ENCODE measurements at places on chromosomes 5 and 9. TPM values are rescaled to one million over a fixed set of nuclear protein-coding genes. Genes with fewer than 3 reads are reported as not detected.

- no peak for DNase-seq
Observed at GRCh38 chr9:108913391-108913790, 20.5 kb downstream of the ELP1 start.

DNA sequence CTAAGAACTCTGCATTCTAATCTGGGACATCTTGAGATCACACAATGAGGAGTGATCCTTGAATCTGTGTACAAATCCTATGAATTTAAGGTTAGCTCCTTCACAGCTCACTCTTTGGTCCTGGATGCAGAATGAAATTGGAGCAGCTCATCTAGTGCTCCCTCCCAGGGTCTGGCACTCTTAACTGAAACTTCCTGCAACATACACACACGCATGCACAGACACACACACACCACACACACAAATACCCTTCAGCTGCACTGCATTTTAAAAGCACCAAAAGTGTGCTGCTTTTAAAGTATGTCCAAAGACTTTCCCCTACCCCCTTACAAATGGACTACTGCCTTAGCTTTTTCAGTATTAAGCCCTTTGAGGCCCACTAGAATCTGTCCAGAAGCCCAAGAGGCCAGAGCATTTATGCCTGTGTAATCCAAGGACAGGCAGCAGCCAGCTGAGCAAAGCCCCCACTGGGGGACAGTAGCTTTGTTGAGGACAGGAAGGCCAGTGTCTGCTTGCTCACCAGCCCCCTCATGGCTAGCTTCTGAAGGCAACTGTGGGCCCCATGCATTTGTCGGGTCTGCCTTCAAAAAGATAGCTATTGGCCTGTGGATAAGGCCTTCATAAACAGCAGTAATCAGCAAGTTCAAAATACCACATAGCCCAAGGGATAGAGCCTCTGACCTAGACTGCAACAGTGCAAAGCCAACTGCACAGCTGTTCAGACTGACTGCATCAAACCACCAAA, 43.6 kb downstream of the CDO1 start:
- no peak for DNase-seq

DNA sequence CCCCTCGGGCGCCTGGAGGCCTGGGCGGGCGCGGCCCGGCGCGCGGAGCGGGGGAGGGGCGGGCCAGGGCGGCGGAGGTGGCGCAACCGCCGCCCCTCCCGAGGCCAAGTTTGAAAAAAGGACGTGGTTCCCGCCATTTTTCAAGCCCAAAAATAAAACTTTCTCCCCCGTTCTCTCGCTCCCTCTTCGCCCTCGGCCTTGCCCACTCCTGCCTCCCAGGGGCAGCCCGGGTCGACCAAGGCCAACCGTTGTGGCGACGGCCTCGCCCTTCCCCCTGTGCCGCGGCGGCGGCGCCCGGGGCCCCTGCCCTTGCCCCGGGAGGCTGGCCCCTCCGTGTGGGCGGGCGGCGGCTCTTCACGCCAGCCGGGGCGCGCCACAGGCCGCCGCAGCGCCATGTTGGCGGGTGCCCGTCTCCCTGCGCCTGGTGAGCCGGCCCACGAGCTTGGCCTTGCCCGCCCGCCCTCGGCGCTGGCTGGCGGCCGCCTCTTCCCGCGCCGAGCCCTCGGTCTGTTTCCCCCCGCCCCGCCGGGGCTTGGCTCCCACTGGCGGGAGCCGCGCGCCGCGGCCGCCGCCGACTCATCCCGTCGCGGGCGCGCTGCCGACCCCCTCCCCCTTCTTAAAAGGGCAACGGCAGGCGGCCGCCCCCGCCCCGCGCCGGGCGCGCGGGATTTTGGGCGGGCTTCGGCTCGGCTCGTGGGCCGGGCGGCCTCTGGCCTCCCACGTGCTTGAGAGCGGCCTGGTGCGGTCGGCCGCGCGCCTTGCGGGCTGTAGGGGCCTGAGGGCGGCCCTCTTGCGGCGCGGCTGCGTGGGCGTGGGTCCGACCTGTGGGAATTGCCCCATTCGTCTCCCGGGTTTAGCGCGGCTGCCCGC, 1.3 kb downstream of the ANP32B start:
- peak; percentile 85 for DNase-seq

DNA sequence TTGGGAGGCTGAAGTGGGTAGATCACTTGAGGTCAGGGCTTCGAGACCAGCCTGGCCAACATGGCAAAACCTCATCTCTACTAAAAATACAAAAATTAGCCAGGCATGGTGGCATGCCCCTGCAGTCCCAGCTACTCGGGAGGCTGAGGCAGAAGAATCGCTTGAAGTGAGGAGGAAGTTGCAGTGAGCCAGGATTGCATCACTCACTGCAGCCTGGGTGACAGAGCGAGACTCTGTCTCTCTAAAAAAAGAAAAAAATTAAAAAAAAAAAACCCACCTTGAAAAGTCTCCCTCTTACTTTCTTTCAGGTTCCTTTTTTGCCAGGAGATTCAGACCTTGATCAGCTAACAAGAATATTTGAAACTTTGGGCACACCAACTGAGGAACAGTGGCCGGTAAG, 34.2 kb downstream of the CDK7 start:
- DNase-seq: no peak

GRCh38 chr9:85425153-85425611, 316.6 kb downstream of the AGTPBP1 start:
- peak; percentile 71 for DNase-seq

DNA sequence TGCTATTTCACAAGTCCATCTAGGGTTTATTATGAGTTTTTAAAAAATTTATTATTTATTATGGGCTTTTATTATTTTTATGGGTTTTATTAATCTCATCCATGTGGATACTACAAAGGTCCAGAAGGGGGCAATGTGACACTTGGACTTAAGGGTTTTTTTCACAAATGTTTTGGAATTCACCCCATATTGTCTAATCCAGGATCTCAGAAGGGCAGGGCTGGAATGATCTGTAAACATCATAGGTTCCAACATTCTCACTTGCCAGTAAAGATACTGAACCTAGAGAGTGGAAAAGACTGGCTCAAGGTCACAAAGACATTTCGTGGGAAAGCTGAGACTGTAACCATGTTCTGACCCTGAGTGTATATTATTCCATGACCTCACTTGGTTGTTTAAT, 35.6 kb downstream of the NIM1K start:
- DNase-seq: no peak

DNA sequence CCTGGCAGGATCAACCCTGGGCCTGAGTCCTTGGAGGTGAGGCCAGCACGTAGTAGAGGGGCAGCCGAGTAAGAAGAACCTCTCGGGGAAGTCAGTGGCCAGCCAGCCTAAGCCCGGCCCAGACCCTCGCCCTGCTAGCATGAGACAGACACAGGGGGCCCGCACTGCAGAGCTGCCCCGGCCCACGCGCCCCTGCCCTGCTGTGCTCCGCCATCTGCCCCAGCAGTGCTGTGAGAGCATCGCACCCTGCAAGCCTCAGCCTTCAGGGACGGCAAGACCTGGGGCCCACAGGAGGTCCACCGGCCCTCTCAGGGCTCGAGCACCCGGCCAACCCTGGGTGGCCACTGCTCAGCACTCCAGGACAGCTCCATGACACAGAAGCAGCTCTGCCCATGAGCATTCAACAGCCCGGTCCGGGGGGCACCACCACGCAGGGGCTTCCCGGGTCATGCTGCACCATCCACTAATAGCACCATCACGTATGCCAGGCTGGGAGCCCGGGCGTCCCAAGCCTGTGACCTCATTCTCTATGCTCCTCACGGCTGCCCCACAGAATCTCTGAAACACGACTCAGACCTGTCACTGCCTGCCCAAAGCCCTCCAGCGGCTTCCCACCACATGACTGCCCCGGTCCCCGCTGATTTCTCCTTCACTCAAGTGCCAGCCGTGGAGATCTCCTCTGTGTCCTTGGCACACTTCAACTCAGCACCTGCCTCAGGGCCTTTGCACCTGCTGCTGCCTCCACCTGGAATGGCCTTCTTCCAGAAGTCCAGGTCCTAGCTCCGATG, 38.1 kb downstream of the ADAMTS2 start:
- DNase-seq: no peak

DNA sequence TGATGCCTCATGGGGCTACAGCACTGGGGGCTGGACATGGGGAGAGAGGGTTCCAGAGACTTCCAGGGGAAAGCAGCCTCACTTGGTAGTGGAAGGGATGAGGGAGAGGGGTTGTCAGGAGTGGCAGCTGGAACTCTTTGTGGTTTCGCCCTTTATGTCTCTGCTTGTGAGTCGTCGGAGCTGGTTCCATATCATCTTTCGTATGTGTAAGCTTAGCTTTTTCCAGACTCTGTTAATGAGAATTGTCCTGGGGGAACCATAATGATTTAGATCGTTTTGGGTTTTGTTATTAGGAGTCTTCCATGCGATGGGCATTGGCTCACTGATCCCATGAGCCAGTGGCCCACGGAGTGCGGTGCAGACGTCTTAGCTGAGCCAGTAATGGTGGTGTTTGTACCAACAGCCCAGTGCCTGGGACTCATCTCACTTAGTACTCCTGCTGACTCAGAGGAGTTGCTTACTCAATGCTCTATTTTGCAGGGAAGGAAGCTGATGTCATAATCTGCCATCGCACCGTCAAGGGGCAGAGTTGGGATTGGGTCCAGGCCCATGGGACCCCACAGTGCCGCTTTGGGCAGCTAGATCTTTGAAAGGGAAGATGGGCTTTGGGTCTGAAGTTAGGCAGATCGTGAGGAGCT, 48.5 kb downstream of the NEK6 start:
- no peak for DNase-seq

DNA sequence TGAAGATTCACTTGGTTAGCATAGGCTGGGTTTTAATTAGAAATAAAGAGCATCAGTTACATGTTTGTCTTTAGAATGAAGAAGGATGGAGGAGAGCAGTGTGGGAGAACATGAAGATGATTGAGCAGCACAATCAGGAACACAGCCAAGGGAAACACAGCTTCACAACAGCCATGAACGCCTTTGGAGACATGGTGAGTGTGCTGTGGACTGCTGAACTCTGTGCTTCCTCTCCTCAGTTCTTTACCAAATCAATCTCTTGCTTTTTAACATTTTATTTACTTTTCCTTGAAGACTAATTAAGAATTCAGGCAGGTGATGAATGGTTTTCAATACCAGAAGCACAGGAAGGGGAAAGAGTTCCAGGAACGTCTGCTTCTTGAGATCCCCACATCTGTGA, 38.2 kb upstream of the SPATA31E1 start:
- no peak for DNase-seq

- DNase-seq: peak; percentile 76
Observed at GRCh38 chr5:119411361-119412278, 40.7 kb upstream of the HSD17B4 start.

Gene EIF4E1B
- total RNA-seq: not detected

DNA sequence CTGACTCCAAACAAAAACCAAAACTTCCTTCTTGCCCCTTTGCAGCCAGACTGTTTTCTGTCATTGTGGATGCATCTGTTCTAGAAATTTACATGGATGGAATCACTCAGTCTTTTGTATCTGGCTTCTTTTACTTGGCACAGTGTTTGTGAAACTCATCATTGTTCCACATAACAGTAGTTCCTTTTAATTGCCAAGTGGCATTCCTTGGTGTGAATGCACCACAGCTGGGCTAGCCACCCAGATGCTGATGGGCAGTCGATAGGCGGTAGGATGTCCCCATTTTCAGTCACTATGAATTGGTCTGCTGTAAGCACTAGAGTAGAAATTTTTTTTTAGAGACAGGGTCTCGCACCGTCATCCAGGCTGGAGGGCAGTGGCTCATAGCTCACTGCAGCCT, 6.3 kb upstream of the CLPTM1L start:
- no peak for DNase-seq

- DNase-seq: no peak
Observed at GRCh38 chr5:62499756-62500155, 78.9 kb upstream of the LRRC70 start.

GRCh38 chr5:100131161-100131560, 404.0 kb upstream of the FAM174A start:
- no peak for DNase-seq

DNA sequence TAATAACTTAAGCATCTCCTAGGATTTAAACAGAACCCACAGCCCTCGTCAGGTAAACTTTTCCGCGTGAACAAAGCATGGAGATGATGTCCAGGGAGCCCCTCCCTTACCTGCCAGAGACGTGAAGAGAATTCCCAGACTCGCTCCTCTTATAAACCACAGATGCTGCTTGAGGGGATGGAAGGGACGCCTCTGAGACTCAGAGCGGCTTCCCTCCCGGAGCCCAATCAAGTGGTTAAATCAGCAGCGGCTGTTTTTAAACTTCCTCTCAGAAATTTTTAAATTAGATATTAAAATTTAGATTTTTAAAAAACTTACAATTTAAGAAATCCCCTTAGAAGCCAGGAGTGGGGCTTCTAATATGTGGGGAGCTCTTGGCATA, 71.8 kb downstream of the RAPGEF1 start:
- DNase-seq: no peak

Gene GHR
- total RNA-seq: 6.4 TPM

- DNase-seq: no peak
Observed at GRCh38 chr9:4491626-4491975, 1.3 kb downstream of the SLC1A1 start.

Gene SV2C
- total RNA-seq: not detected

Gene HIGD2A
- total RNA-seq: 36.7 TPM

- DNase-seq: no peak
Observed at GRCh38 chr5:96297290-96297689, 135.8 kb downstream of the PCSK1 start.

DNA sequence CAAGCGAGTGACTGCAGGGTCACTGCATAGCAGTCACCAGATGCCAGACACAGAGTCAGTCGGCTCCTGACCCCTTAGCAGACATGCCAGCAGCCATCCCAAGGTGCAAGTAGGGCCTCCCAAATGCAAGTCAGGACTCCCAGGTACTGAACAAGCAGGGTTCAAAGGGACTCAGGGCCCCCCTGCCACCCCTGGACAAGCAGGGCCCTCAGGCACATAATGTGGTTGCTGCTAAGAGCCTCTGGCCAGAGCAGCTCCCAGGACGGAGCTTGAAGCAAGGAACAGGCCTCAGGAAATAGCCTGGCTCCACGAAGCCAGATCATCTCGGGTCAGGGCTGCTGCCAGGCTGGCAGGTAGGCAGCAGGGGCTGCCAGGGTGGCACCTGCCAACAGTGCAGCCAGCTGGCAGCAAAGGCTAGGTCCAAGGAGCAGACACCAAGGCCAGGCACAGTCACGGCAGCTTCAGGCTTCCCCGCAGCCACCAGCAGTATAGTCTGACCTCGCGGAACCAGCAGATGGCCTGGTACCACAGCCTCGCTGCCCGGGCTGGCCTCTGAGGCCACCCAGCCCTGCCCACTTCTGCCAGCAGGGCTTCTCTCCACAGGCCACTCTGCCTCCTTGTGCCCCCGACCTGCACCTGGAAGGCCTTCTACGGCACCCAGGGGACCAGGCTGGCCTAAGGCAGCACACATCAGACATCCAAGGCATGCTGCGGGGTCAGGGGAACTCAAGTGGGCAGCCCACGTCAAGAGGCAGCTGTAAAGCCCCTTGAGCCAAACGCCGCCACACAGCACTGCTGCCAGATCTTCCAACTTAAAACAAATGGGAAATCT, 7.4 kb downstream of the EEIG1 start:
- DNase-seq: no peak

Gene GMCL2
- not detected for total RNA-seq

Measured in ascending aorta (tissue), 2 donors.